ENCODE measurements at places on chromosomes 1 and 21.

- DNase-seq = no peak
Observed at GRCh38 chr1:74613894-74614293, 59.7 kb downstream of the ERICH3 start.

- DNase-seq = no peak
Observed at GRCh38 chr1:236120721-236121153, 21.6 kb upstream of the GPR137B start.

GRCh38 chr1:31394584-31395193 is 18.3 kb upstream of the SERINC2 start:
- peak; percentile 87 for DNase-seq

DNA sequence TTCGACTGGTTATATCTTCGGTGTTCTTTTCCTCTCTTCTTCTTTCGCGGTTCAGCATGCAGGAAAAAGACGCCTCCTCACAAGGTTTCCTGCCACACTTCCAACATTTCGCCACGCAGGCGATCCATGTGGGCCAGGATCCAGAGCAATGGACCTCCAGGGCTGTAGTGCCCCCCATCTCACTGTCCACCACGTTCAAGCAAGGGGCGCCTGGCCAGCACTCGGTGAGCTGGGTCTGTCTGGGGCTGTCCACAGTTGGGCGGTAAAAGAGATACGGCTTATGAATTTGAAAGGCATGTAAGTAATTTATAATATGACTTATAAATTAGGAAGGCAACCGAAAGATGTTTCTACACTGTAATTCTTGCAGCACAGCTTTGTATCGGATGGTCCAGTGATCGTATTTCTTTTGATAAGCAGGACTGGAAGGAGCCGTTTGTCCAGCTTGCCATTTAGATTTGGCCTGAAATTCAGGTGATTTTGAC is 334 bp downstream of the CTH start:
- no peak for DNase-seq

- DNase-seq = peak; percentile 80
Observed at GRCh38 chr1:1777950-1778662, at the start of gene NADK. Gene NADK (minus strand): TSS chr1:1778470. CDS start chr1:1765406, 13,064 bp downstream.

GRCh38 chr1:21435646-21436487 is 4.1 kb upstream of the NBPF3 start:
- no peak for DNase-seq

- DNase-seq = no peak
Observed at GRCh38 chr1:183838221-183838620, 33.3 kb downstream of the RGL1 start.

DNA sequence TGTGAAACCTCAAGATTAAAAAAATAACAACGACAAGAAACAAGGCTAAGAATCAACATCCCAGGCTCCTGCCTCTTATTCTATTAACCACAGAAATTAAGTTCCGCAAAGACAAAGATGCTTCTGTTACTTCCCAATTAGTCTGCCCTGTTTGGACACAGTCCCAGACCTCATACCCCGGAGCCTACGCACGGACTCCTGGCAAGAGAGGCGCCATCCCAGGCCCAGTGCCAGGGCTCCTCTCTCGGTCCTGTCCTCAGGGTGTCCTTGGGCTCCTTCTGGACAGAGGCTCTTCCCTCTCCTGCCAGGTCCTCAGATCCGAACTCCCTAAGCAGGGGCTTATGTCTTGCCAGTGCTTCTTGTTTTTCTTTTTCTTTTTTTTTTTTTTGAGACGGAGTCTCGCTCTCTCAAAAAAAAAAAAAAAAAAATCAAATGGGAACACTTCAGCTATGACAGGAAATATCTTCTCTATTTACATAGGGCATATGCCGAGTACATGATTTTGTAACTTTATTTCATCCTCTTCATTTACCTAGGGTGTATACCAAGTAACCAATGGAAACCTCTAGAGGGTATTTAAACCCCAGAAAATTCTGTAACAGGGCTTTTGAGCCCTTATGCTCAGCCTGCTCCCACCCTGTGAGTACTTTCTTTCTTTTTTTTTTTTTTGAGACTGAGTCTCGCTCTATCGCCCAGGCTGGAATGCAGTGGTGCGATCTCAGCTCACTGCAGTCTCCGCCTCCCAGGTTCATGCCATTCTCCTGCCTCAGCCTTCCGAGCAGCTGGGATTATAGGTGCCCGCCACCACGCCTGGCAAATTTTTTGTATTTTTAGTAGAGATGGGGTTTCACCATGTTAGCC is 11.7 kb upstream of the ENO1 start:
- peak; percentile 73 for DNase-seq

DNA sequence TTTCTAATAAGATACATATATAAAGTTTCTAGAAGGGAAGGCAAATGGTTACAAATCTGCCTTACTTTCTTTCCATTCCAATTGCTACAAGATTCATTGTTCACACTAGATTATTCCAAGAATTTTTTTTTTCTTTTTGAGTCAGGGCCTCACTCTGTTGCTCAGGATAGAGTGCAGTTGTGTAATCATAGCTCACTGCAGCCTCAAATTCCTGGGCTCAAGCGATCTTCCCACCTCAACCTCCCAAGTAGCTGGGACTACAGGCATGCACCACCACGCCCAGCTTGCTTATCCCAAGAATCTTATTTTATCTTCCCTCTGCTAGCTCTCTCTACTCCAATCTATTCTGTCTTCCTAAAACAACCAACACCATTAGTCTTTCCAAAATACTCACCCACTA is 81.8 kb downstream of the KIAA0319L start:
- no peak for DNase-seq

- no peak for DNase-seq
Observed at GRCh38 chr1:222037720-222038119, 295.8 kb upstream of the DUSP10 start.

DNA sequence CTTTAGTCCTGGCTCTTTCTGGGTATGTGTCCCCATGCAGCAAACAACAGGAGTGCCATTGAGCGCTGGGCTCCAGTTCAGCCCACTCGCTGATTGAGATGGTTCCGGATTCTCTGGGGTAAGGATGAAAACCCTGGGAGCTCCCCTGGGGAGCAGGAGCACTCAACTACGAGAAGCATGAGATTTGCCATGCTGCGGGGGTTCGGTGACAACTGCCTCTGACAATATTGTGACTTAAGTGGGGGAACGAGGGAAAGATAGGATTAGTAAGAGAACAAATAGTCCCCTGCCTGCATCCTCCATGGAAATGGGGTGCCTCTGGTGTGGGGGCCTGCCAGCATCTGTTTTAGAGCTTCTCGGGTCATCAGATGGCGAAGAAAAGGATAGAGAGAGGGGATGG is 123.6 kb upstream of the IPO9 start:
- no peak for DNase-seq

DNA sequence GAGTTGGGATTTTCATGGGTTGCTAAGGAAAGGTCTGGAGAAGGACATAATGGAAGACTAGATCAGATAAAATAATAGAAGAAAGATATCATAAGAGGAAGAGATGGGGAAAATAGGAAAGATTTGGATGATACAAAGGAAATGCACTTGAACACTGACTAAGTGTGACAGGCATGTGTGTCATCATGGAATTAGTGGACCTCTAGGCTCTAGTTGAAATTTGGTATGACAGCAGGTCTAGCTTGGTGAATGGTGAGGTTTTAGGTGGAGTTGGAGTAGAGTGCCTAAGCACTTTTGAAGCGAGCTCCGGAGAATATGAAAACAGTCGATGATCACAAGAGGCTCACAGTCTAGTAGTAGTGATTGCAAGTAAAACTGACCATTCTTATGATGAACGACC is 73.0 kb upstream of the PTGS2 start:
- DNase-seq = no peak

DNA sequence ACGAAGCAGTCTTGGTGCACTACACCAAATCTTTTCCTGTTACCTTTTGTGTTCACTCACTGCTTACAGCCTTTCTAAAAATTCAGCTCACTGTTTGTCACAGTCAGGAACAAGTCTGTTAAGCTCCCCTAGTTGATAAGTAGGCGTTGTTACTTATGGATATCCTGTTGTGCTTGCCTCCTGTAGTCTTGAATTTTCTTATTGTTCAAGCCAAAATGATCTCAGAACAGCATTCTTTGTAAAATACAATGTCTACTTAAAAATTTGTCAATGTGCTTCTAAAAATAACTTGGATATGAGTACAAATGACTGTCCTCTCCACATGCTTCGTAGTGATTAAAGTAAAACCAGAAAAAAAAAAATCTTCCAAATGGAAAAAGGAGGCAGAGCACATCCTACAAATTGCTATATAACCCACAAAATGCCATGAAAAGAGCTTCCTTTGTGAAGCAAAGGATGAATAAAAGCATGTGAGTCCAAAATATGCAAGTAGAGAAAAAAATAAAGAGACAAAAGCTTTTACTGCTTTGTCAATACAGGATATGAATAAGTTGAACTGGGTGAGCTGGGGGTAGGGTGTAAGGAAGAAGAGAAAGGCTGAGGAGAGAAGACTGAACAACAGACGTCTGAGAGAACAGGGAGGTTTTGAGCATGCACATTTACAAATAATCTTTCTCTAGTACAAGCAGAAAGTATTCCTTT is 228.9 kb upstream of the ADGRL4 start:
- DNase-seq = no peak

DNA sequence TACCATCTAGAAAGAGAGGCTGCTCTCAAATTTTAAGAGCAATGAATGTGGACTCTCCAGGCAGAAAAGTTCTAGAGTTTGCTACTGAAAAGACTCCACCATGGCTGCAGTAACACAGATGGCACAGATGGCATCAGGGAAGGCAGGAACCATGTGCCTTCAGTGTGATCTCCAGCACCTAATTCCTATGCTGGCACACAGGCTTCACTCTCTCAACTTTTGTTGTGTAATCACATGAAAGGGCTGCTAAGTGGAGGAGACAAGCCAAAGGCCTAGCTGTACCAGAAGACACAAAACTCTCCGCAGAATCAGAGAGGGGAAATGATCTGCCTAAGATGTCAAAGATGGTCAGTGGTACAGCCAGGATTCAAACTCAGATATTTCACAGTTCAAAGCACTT is 31.1 kb downstream of the ERI3 start:
- no peak for DNase-seq

- DNase-seq = no peak
Observed at GRCh38 chr1:208857465-208857864, 613.3 kb upstream of the PLXNA2 start.

- no peak for DNase-seq
Observed at GRCh38 chr1:26029864-26030481, 8.4 kb downstream of the EXTL1 start.

GRCh38 chr1:175206687-175207086 is 14.1 kb upstream of the KIAA0040 start:
- DNase-seq = no peak

DNA sequence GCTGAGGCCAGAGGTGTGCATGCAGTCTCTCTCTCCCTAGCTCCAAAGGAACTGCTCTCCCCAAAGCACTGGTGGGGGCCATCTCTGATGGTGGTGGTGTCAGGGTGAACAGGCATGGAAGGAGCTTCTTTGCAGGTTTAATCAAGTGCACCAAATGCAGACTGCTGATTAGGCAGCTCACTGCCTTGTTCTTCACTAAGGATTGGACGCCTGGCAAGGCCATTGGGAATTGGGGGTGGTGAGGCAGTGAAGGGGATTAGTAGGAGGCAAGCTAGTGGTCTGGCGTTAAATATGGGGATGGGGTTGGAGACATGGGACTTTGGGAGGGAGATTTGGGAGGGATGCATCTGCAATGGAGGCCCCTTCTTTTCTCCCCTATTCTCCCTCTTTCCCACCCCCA is 1.5 kb downstream of the CACNA1E start:
- DNase-seq = no peak

- peak; percentile 68 for DNase-seq
Observed at GRCh38 chr1:2786329-2787162, 14.9 kb downstream of the TTC34 start.

GRCh38 chr1:8663915-8664329 is 153.5 kb downstream of the RERE start:
- DNase-seq = no peak

DNA sequence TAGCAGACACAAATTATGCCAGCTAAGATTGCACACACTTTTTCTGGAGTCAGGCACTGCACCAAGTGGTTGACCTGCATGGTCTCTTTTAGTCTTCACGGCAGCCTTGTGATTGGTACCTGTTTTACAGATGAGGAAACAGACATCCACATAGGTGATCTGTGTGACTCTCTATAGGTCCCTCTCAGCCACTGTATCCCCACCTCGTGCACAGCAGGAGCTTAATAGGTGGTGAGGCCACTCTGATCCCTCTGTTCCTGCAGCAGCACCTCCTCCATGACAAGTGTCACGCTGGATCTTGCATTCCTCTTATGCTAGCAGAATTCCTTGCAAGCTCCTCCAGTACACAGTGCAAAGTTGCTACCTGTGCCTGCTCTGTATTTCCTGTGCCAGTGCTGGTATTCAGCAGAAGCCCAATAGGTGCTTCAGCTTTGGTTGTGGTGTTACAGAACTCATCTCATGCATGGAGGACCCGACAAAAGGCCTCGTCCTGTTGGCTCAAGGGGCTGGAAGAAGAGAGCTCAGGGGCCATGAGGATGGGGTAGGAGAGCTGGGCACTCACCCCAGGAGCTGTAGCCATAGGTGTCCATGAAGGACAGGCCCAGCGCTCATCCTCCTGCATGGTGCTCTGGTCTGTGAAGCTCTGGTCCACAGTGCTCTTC is 546.7 kb downstream of the PTPRU start:
- peak; percentile 26 for DNase-seq

- no peak for DNase-seq
Observed at GRCh38 chr1:33583567-33583966, 111.1 kb downstream of the ZSCAN20 start.

GRCh38 chr1:234517110-234517802 is 38.3 kb upstream of the TARBP1 start:
- DNase-seq = no peak

GRCh38 chr1:195188821-195189220 is 1419.4 kb downstream of the KCNT2 start:
- DNase-seq = no peak

GRCh38 chr1:3061981-3062615 is 6.9 kb upstream of the PRDM16 start:
- peak; percentile 55 for DNase-seq

Measured in left forelimb (tissue), 1 donor.